CD4-positive, alpha-beta T cell treated with Interleukin-6 at 100 ng/mL for 8 hours (primary cell): ENCODE measurements at places on chromosomes 3 and 15.
A peak's percentile ranks its signal among the peaks of the same experiment; 100 is the strongest.

- DNase-seq, result no peak
Observed at GRCh38 chr3:23117856-23118255, 85.3 kb upstream of the UBE2E2 start.

GRCh38 chr3:21534462-21534861 is 216.5 kb downstream of the ZNF385D start:
- DNase-seq, result no peak

- DNase-seq, result no peak
Observed at GRCh38 chr15:101104141-101104540, 147.7 kb downstream of the CHSY1 start.

- no peak for DNase-seq
Observed at GRCh38 chr15:62240121-62241096, 75.3 kb upstream of the C2CD4B start.

DNA sequence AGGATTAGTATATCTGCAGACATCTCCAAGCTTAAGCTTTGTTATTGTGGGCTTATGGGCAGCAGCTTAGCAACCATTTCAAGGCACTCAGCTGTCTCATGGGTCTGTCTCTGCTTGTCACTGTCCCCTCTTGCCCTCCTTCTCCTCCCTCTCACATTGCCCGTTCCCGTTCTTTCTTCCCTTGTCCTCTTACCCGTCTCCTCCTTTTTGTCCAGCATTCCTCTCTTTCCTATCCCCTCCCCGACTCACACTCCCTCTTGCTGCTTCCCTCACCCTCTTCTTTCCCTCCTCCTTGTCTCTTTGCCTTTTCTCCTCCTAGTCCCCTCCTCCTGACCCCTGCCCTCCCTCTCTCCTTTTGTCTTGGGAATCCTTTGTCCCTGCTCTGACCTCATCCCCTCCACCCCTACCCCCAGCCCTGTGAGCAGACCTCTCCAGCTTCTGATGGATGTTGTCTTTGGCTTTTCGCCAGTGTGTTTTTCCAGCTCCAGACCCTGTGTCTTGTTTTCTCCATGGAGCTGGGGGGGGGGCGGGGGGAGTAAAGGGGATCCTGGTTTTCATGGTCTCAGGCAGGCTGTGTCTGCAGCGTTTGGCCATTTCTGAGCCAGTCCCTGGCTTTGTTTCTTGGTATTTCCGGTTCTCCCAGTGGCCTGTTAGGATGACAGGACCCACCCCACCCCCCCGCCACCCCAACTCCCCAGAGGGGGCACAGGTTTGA is 47.9 kb upstream of the TRAK1 start:
- no peak for DNase-seq

- DNase-seq, result no peak
Observed at GRCh38 chr15:53251996-53252395, 461.9 kb upstream of the ONECUT1 start.

DNA sequence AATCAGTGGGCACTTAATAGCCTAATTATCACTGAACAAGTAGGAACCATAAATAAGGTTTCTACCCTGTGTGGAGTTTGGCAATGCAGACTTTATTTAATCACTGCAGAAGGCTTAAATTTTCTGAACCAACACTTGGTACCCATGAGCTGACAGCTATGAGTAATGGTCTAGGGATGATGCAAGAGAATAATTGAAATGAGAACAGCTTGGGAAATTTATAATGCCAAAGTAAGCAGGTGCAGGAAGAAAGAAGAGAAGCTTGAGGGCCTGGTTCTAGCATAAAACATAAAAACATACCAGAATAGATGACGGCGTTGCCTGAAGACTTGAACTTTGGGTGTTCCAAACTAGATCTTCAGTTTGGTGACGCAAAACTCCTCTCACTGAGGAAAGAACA is 67.0 kb downstream of the IMPG2 start:
- no peak for DNase-seq

- DNase-seq, result no peak
Observed at GRCh38 chr15:51621155-51621765, 1.3 kb downstream of the DMXL2 start.

- no peak for DNase-seq
Observed at GRCh38 chr3:146449613-146450012, 19.7 kb downstream of the PLSCR2 start.

GRCh38 chr3:159616234-159616825 is 372.3 kb upstream of the IL12A start:
- DNase-seq, result no peak

GRCh38 chr3:48634661-48635221 is 520 bp downstream of the SLC26A6 start:
- peak; percentile 16 for DNase-seq

DNA sequence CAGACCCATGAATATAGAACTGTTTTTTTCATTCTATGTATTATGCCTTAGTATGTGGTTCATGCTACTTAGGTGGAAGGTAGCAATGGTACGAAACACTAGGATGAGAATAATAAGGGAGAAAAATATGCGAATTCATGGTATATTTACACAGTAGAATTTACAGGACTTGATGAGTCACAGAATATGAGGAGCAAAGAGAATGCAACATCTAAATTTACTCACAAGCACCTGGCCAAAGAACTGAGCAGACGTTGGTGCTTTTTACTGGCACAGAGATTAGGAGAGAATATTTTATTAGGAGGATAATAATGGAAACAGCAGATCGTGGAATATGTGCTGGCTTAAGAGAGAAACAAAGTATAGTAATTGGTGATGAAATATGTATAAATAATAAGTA is 785.4 kb upstream of the ROBO1 start:
- no peak for DNase-seq

- DNase-seq, result no peak
Observed at GRCh38 chr3:9793161-9793781, 389 bp downstream of the ARPC4 start.

- no peak for DNase-seq
Observed at GRCh38 chr3:22115581-22115980, 364.6 kb upstream of the ZNF385D start.

DNA sequence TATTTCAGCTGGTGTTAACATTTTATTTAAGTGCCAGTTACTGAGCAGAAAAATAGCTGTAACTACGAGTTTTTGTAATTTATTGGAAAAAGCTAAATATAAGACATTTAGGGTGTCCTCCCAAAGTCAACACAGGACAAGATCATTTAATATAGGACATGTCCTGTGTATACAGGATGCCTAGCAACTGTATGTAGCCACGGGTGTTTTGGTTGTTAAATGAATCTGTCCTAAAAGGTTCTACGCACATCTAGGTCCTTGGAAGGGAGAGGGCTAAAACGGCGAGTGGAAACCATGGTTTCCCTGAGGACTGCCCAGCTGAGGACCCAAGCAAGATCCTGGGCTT is 565 bp upstream of the ZNF621 start:
- no peak for DNase-seq

DNA sequence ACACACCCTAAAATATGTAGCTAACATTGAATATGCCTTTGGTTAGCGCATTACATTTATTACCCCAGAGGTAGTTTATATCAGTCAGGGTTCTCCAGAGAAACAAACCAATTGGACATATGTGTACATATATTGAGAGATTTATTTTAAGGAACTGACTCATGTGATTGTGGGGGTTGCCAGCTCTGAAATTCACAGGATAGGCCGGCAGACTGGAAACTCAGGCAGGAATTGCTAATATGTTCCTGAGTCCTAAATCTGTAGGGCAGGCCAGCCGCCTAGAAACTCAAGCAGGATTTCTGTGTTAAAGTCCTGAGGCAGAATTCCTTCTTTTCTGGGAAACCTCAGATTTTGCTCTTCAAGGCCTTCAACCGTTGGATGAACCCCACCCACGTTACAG is 189.7 kb downstream of the CDIN1 start:
- DNase-seq, result no peak

DNA sequence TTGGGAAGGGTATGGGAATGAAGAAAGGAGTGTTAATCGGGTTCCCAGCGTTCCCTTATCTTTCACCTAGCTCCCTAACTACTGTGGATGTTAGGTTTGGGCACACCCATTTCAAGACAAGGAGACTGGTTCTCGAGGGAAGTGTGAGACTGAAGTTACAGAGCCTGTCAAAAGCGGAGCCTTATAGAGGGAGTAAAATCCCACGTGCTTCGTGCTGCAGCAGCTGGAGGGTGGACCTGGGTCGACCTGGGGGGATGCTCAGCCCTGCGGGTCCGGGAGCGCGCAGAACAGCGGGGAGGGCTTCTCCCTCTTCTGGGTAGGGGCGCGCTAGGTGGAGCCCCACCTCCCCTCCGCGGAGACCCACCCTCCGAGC is 314 bp upstream of the TMED3 start:
- DNase-seq, result no peak

GRCh38 chr3:15563190-15563589 is 38.2 kb downstream of the HACL1 start:
- DNase-seq, result no peak

DNA sequence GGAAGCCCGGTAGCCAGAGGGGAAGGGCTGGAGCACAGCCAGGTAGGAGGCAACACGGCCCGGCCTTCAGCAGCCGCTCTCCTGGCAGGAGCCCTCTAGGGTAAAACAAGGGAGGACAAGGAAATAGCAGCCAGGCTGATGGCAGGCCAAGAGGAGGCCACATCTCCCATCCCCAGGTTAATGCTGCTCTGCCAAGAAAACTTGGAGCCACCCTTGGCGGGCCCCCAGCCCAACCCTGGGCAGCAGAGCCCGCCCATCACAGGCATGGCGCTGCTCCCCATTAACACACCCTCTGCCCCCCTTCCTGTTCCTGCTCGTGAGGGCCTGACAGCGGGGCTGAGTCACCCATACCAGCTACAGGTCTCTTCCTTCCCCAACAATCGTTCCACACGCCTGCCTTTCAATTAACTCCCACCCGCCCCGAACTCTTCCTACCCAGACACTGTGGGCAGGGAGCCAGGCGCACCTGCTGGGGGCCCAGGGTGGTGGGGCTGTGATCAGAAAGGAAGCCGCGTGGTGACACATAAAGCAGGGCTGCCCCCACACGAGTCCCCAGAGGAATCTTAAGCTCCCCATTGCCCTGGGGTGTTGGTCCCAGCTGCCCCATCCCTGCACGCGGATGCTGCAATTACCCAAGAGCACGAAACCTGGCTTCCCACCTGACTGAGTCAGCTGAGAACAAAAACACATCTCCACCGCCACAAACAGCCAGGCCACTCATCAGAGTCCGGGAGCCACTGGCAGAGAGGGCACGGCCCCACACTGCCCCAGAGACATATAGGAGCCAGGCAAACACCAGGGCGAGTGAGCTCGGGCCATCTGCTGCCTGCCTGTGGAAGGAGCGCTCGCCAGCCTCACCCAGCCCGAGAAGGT is at the start of gene C15orf62:
TSS of gene C15orf62 (plus strand) at position 707 of the 873 bp plus-strand sequence. CDS start 516 bp downstream, outside the sequence.
- peak; percentile 44 for DNase-seq

DNA sequence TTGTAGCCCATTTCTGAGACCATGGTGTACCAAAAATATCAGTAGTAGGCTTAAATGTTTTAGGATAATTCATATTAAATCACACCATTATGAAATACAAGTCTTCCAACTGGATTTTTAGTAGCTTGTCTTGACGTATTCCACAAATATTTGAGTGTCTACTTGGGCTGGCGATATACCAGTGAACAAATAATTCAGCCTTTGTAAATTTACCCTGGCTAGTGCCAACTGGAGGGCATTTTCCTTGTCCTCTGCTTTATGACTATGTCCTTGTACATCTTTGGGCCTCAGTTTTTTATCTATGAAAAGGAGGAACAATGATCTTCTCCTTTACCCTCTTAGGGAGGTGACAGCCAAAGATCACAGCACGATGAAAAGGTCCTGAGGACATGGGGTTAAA is 114.8 kb downstream of the FRMD4B start:
- no peak for DNase-seq

GRCh38 chr15:26294059-26294689 is 431.0 kb upstream of the ATP10A start:
- no peak for DNase-seq

- no peak for DNase-seq
Observed at GRCh38 chr3:71754610-71755253, 1.1 kb downstream of the GPR27 start.

- DNase-seq, result no peak
Observed at GRCh38 chr3:105513042-105513441, 146.3 kb downstream of the ALCAM start.

GRCh38 chr3:62940771-62941563 is 65.8 kb upstream of the CADPS start:
- no peak for DNase-seq

DNA sequence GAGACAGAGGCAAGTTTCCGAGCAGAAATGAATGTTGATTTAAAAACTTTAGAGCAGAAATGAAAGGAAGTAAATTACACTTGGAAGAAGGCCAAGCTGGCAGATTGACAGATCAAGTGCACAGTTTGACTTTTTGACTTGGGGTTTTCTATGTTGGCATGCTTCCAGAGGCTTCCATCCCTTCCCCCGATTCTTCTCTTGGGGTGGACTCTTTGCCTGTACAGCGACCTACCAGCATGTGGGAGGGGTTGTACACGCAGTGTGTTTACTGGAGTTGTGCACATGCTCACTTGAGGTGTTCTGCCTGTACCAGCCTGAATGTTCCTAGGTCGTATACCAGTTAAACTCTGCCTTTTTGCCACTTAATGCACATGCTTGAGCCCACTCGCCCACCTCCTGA is 701.5 kb upstream of the GBE1 start:
- DNase-seq, result no peak

DNA sequence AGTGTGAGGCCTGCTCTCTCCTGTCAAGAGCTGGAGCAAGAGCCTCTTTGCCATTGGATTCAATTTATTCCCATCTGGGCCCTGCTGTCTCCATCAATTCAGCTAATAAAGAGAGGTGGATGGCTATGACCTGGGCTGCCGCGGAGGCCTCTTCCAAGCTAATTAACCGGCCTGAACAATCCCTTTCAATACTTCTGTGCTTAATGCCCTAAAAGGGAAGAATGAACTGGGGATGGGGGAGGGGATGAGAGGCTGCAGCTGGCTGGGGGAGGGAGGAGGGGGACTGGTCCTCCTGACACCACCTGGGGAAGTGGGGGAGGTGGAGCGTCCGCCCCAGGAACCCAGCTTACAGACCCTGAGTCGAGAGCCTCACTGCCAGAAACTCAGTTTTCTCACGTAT is 33.4 kb upstream of the PRR23E start:
- DNase-seq, result no peak

DNA sequence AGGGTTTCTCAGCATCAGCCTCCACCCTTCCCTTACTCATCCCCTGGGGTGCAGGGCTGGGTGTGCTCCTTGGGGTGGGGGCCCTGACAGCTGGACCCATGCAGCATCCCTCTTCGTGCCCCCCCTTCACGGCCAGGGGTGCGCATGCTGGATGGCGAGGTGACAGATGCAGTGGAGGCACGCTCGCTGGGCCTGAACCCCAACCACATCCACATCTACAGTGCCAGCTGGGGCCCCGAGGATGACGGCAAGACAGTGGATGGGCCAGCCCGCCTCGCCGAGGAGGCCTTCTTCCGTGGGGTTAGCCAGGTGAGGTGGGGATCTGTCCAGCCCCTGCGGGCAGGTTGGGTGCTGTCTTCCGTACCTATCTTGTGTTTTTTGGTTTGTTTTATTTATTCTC is 6.3 kb upstream of the FES start:
- DNase-seq, result no peak

GRCh38 chr3:110736332-110736731 is 335.3 kb upstream of the NECTIN3 start:
- DNase-seq, result no peak

DNA sequence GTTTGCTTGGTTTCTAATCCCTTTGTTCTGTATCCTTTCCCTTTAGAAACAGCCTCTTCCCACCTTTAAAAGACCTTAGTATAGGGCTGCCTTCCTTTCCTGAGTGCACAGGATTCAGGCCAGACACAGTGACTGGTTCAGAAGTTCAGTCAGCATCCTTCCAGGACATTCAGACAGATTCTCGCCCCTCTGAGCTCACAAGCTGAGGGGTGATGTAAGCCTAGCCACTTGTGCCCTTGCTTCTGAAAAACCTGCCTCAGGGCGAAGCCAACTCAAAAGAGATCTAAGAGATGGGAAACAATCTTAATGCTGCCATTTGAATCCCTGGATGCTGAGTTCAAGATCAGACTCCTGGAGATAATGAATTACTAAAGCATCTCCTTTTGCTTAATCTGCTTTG is 6.7 kb upstream of the NSMCE3 start:
- DNase-seq, result no peak
